ENCODE measurements at places on chromosomes 1 and 21.
A peak's percentile ranks its signal among the peaks of the same experiment; 100 is the strongest.

GRCh38 chr1:158098256-158098655 lies 82.4 kb upstream of the CD1D start:
- DNase-seq = no peak

GRCh38 chr1:234691567-234691966 lies 81.6 kb upstream of the IRF2BP2 start:
- DNase-seq = no peak

DNA sequence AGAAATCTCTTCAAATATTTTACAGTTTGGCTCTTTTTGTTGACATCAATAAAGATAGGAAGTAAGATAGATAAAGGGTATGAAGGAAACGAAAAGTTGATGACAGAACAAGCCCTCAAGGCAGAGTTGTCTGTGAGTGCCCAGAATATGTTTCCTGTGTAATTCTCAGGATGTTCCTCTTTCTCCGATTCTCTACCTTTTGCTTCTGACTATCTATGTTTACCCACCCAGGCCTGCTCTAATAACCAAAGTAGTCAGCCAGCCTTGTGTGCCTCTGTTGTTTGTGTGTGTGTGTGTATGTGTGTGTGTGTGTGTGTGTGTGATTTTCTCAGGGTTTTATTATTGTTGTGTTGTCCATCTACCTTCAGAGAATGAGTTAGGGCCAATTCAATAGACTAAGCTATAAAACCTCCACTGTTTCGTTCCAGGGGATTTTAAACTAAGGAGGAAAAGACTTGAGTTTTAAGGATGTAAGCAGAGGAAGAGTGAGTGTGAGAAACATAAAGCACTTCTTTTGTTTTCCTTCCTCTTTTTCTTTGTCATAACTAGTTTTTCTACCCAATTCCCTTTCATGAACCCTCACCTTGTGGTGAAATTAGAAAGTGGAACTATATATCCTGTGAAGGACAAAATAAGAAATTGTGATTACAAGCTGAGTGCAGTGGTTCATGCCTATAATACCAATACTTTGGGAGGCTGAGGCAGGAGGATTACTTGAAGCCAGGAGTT lies 627.4 kb upstream of the NR5A2 start:
- no peak for DNase-seq

DNA sequence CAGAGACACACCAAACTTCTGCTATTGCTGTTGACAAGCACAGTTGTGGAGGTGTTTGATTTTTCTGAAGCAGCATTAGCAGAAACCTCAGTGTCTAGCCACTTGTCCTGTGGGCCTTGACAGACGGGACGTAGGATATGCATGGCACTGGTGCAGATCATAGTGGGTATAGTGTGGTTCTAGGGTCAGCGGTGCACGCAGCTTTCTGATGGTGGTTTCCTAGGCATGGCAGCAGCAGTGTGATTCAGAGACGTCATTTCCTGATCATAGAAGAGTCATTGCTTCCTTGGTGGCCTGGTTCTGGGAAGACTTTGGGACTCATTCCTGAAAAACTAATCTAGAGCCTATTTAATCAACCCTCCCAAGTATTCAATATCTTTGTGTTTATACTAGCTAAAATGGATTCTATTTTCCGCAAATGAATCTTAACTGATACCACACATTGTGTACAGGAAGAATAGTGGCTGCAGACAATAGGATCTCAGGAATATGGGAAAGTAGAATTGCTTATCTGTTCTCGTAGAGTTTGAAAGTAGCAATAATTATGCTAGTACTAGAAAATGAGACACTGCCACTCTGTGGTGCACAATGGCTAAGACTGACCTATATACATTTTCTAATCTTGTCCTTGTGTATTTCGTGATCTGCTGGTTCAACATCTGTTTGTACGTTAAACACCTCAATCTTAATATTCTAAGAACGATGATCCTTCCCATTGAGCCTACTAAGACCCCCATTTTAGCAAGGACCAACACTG lies 2.8 kb upstream of the USP1 start:
- DNase-seq = peak; percentile 47

DNA sequence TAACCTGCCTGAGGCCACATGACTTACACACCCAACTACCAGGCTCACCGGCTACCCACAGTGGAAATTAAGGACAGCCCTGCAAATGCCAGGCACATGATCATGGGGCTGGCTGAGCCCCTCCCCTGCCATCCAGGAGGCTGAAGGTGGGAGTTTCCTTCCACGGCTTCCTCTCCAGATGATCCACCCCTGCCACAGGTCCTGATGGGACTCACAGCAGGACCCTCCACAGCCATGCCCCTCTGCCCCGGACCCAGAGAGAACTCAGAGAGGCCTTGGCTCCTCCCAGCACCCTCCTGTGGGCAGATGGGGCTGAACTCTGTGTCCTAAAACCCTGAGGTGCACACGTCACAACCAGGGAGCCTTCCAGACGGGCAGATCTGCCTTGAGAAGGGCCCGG lies 29.1 kb upstream of the CASZ1 start:
- DNase-seq = no peak

DNA sequence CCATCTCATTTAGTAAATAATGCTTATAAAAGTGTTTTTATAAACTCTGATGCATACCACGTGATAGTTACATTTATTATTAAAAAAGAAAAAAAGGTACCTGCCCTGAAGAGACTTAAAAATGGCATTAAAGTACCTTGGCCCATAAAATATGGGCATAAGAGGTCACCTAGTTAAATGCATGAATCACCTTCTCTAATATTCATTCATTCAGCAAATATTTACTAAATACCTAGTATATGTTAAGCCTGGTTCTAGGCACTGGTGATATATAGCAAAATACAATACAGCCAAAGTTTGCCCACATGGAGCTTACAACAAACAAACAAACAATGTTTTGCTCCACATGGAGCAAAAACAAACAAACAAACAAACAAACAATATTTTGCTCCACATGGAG lies 87.0 kb downstream of the SCMH1 start:
- no peak for DNase-seq

- DNase-seq = no peak
Measured at GRCh38 chr1:29414086-29414485, 177.8 kb downstream of the PTPRU start.

GRCh38 chr1:113543110-113543509 lies 152.8 kb downstream of the MAGI3 start:
- no peak for DNase-seq

- no peak for DNase-seq
Measured at GRCh38 chr21:36535618-36536241, 55.8 kb upstream of the CLDN14 start.

GRCh38 chr1:226719596-226720387 lies 19.3 kb downstream of the ITPKB start:
- DNase-seq = no peak

DNA sequence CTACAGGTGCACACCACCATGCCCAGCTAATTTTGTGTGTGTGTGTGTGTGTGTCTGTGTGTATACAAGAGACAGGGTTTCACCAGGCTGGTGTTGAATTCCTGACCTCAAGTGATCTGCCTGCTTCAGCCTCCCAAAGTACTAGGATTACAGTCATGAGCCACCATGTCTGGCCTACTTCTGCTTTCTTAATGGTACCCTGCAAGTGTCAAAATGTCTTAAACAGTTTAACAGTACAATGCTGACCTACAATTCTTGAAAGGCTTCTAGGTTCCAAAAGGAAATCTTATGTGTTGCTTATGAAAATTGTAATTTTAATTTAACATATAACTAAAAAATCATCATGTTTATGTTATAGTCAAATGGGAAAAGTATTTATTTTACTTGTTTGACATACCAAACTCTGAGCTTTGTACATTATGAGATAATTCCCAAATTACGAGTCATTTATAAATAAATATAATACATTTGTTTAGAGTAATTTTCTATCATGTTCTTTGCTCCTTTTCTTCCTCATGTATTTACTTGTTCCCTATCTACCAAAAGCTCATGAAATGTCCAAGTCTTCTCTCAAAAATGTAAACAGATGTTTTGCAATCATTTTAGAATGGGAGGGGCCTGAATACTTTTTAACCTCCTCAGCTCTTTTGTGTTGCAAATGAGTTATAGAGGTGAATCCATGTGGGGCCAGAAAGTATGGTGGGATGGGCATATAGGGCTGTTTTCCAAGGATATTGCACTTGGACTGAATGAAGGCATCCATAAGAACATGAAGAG lies 8.4 kb upstream of the VCAM1 start:
- DNase-seq = peak; percentile 16

- DNase-seq = peak; percentile 95
Measured at GRCh38 chr1:52002038-52002917, 11.8 kb upstream of the RAB3B start.

GRCh38 chr1:31926853-31927660 lies 11.1 kb downstream of the PTP4A2 start:
- DNase-seq = no peak

- DNase-seq = no peak
Measured at GRCh38 chr21:17900990-17901385, 81.8 kb upstream of the C21orf91 start.

DNA sequence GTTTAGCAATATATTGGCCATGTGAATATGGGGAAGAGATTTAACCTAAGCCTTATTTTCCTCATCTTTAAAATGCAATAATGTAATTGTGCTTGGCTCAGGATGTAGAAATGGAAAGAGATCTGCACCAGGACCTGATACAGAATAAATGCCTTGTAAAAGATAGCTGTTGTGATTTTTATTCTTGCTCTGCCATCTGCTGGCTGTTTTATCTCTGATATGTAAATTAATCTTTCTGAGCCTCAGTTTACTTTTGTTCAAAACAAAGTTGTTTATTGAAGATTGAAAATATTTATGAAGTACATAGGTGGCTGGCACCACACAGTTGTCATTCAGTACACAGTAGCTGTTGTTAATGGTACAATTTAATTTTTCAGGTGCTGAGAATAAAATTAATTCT lies 21.9 kb downstream of the ZYG11B start:
- peak; percentile 12 for DNase-seq

DNA sequence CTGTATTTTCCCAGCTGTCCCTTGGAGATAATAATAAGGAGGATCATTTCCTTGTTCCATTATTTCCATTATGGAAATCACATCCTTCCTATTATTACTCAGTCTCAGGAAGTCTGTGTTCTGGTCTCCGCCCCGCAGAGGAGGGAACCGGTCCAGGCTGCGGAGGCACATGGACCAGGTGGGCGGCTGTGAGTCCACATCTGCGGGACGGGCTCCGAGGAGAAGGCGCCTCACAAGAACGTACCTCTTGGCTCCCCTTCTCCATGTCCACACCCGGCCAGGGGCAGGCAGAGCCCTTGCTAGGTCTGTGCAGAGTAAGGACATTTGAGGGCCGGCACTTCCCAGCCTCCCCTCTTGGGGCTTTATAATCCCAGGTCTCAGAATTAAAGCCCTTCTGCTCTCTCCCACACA lies 14.6 kb downstream of the RAB7B start:
- no peak for DNase-seq

DNA sequence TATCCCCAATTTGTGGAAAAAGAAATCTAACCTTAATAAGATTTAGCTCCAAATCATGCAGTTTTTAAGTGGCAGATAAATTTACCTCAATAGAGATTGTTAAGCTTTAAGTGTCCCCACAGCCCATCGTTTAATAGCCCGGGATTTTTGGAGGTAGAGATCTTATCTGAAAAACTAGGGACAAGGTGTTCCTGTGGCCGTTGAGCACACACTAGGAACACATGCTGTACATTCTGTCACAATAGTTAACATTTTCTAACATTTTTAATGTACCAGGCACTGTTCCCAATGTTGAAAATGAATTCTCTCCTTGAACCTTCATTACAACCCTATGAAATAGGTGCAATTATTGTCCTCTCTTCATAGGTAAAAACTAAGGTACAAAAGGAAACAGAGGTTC lies 85.7 kb upstream of the PLD5 start:
- DNase-seq = no peak

DNA sequence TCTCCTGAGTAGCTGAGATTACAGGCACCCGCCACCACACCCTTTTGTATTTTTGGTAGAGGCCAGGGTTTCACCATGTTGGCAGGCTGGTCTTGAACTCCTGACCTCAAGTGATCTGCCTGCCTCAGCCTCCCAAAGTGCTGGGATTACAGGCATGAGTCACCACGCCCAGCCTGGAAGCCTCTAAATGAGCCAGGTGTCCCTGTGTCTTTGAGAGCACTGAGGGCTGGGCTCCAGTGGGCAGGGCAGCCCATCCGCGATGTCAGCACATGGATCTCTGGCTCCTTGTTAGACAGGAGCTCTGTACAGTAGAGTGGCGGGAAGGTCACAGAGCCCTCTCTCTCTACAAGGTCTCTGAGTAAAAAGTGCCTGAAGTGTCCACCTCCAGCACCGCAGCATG lies 124.3 kb downstream of the PGBD5 start:
- no peak for DNase-seq

- no peak for DNase-seq
Measured at GRCh38 chr1:53661496-53661895, 77.5 kb downstream of the GLIS1 start.

DNA sequence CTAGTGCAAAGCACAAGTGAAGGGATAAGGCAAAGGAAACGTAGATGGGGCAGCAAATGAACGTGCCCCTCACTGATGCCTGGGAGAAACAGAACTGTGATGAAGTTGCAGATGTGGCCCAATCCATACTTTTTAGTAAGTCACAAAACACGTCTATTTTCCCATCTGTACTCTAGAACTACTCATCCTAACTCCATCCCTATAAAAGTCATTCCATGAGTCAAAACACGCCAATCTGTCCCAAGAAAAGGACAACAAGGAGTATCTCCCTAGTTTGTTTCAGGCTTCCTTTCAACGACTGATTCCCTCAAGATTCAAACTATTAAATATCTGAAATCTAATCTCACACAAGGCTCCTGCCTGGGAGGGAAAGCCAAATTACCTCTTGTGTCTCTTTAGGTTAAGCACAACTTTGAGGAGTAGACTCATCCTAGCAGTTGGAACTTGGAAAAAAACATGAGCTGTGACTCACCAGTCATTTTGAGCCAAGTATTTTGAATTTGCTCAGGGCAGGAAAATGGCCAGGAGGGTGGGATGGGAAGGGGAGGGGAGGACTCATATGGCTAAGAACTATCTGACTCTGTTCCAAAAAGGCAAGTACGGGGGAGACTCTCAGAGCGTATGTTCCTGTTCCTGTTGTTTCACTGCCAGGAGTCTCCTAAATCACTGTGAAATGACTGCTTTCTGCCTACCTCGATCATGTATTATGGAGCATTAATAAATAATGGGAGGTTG lies 214.5 kb upstream of the CAMK1G start:
- DNase-seq = peak; percentile 90

GRCh38 chr1:109214695-109215623 lies 1.2 kb downstream of the SARS1 start:
- peak; percentile 77 for DNase-seq

DNA sequence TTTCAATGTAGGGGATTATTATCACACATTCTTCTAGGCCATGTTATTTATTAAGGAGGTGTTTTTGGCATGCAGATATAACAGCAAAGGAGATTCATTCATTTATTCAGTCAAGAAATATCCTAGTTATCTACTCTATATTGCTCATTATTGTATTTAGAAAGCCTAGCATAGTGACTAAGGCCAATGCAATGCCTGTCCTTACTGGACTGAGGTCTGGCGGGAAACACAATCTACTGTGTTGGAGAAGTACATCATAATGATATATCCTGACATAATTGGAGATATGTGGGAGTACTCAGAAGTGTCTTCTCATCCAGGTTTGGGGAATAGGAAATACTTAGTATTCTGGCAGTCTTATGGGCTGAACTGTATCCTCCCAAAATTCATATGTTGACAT lies 421.5 kb upstream of the USP24 start:
- DNase-seq = peak; percentile 42
